ENCODE measurements at places on chromosomes 6 and 20. TPM values are rescaled to one million over a fixed set of nuclear protein-coding genes. Genes with fewer than 3 reads are reported as not detected.

DNA sequence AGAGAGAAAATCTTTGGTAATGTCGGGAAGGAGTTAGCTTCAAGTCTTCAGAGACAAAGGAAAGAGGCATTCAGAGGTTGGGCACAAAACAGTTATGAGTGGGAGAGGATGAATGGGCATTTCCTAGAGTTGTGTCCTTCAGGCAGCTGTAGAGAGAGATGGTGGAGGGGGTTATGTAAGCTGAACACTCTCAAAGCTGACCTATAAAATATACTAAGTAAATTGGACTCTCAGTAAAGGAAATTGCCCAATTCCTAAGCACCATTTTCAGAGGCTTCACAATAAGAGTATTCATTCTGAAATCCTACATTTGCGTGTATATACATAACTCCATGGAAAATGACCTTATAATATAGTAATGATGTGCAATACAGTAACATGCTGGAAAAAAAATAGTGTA is 161.2 kb downstream of the KCNQ5 start:
- no peak for DNase-seq

DNA sequence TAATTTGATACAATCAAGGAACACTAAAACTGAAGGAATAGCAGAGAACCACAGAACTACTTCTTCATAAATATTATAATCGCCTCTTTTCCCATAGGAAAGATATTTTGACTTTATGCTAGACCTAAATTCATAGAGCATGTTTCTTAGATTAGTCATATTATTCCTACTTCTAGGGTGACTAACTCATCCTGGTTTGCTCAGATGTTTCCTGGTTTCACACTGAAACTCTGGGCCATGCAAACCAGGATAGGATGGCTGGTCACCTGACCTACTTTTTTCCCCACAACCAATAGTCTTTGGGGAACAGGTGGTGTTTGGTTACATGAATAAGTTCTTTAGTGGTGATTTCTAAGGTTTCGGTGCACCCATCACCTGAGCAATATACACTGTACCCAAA is 42.8 kb downstream of the MMS22L start:
- DNase-seq, result no peak

GRCh38 chr20:57445298-57445697 is 54.1 kb downstream of the RBM38 start:
- DNase-seq, result peak; percentile 81

GRCh38 chr6:66396549-66396948 is 689.5 kb upstream of the EYS start:
- DNase-seq, result no peak

GRCh38 chr6:116387374-116387773 is 16.6 kb downstream of the DSE start:
- no peak for DNase-seq

DNA sequence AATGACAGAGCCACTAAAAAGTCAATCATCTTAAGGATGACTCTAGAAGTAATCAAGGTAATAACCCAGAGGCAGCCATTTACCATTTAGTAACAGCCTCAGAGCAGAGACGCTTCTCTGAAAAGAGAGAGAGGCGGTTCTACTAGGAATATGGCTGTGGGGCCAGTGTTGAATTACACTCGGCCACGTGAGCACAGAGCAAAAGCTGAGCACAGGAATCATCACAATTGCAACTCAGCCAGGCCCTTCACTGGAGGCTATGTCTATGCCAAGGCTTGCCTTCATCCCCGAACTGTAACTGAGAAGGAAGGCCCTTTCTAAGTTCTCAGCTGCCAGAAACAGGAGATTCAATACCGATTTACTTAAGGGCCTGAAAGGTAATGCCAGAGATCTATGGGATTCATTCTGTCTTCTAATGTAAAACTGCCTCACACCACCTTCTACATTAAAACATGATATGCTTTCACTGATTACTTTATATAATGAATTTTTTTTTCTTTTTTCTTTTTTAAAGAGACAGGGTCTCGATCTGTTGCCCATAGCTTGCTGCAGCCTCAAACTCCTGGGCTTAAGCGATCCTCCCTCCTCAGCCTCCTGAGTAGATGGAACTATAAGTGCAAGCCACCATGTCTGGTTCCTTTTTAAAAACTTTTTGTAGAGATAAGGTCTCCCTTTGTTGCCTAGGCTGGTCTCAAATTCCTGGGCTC is 67.6 kb downstream of the NUDT3 start:
- DNase-seq, result no peak

- no peak for DNase-seq
These were observed 130.8 kb upstream of the TNFAIP3 start for GRCh38 chr6:137736048-137736818.

GRCh38 chr6:160750276-160750689 is 48.2 kb downstream of the PLG start:
- DNase-seq, result no peak

DNA sequence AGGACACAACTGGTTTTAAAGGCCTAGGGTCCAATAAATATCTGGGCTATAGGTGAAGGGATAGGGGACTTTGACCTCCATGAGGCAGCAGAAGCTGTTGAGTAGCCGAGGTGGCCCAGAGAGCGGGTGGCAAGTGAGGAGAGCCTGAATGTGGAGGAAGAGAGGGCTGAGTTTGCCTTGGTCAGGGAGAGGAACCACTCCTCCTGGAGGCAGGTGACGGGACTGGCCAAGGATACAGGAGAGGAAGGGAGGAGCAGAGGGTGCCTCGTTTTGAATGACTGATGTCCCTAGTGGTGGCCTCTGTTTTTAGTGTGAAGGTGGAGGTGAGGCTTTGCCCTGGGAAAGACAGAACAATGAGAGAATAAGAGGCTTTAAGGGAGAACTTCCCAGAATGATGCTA is 19.1 kb upstream of the AAR2 start:
- no peak for DNase-seq

The TCF19 gene
- 2.9 TPM for polyA plus RNA-seq

The CST2 gene
- polyA plus RNA-seq, result not detected

The ARMH2 gene
- polyA plus RNA-seq, result not detected

The PHIP gene
- polyA plus RNA-seq, result 3.1 TPM

Data from heart right ventricle (tissue), 16 donors.